ENCODE measurements at places on chromosomes 5 and 9. TPM values are rescaled to one million over a fixed set of nuclear protein-coding genes. Genes with fewer than 3 reads are reported as not detected.

- DNase-seq, result no peak
Observed at GRCh38 chr9:122214507-122214906, 14.2 kb downstream of the LHX6 start.

The ZDHHC11B gene
- total RNA-seq, result not detected

- no peak for DNase-seq
Observed at GRCh38 chr9:113313261-113313660, 10.1 kb upstream of the RNF183 start.

DNA sequence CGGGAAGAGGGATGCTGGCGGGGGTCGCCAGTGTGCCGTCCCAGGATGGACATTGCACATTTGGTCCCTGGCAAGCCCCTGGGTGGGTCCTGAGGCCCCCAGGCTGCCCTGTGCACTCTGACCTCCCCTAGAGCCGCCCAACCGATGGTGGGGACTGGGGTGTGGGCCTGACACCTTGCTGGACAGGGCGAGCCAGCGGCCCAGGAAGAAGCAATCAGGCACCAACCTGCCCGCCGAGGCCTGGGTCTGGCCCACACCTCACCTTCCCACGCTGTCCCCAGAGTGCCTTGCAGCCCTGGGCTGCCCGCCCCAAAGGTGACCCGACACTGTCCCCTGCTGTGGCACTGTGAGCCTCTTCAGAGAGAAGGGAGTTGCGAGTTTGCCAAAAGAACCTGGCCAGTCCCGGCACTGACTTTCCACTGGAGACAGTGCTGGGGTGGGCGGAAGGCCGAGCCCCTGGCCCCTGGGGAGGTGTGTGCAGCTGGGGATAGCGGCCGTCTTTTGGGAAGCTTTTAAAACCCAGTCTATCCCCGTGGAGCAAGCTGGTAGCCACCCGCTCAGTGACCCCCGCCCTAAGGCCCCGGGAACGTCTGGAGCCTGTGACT, 12.0 kb upstream of the NRARP start:
- no peak for DNase-seq

- DNase-seq, result no peak
Observed at GRCh38 chr9:79551994-79552393, 19.8 kb upstream of the TLE4 start.

Measured in PC-9 (cell line).